Bone marrow (tissue), 2 donors: ENCODE measurements at places on chromosomes 12 and 14.
A peak's percentile ranks its signal among the peaks of the same experiment; 100 is the strongest.

DNA sequence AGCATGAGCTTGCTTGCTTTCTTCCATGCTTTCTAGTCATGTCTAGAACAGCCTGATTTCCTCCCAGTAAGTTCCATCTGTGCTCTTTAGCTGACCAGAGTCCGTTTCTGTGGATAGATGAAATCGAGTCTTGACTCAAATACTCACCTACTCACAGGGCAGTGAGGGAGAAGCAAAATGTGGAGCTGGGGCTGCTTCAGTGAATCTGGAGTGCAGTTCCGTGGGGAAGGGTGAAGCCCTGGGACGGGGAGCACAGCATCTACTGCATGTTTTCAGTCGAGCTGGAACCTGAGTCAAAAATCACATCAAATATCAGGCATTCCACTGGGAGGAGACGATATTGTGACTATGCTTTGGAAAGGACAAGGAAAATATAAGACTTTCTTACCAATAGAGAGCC is 70.3 kb upstream of the PRMT8 start:
- no peak for DNase-seq

- no peak for DNase-seq
Observed at GRCh38 chr14:34971381-34971780, 11.4 kb upstream of the SRP54 start.

- no peak for DNase-seq
Observed at GRCh38 chr14:81315341-81315740, 84.8 kb downstream of the STON2 start.

GRCh38 chr14:56207626-56208292 is 89.5 kb downstream of the PELI2 start:
- no peak for DNase-seq

GRCh38 chr12:45296046-45296586 is 80.2 kb downstream of the ANO6 start:
- no peak for DNase-seq

DNA sequence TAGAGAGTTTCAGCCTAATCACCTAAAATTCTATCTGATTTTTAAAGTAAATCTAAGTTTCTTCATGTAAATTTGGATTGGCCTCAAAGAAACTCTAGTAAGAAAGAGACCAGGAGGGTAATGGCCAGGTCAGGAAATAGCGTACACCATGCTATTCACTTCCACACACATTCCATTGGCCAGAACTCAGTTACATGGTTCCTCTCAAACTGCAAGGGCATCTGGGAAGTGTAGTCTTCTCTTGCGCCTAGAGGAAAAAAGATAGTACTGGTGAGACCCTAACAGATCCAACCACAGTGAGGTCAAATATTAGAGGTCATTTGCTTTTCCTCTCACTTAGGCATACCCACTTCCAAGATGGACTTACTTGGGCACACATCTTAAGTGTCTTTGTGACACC is 39.1 kb downstream of the MBIP start:
- no peak for DNase-seq

- DNase-seq: no peak
Observed at GRCh38 chr12:18932715-18933114, 194.8 kb downstream of the CAPZA3 start.

GRCh38 chr14:38083039-38083438 is 124.7 kb upstream of the SSTR1 start:
- no peak for DNase-seq

DNA sequence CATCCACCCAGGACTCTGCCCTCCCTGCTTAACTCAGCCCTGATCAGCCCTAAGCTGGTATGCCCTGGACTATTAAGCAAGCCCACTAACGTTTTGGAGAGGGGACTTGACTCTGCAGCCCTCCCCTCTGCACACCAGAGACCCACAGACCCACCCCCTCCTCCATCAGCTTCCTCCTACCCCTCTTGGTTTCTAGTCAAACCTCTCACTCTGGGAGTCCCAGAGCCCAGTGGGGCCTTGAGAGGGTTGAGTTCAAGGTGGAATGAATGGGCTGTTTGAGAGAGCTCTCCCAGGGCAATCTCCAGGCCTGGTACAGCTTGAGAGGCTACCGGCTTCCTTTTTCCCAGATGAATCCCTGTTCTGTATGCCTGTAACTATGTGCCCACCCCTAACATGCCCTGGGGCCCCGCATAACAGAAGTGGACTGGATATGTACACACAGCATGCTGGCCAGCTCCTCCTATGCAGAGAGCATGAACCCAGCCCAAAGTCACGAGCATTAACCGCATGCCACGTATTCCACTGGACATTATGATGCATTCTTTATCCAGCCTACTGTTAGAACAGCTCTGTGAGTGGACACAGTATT is 43.6 kb downstream of the IRF2BPL start:
- no peak for DNase-seq

GRCh38 chr12:22283508-22283907 is 51.0 kb downstream of the ST8SIA1 start:
- DNase-seq: no peak

- DNase-seq: no peak
Observed at GRCh38 chr12:127963933-127964332, 303.0 kb upstream of the TMEM132C start.

DNA sequence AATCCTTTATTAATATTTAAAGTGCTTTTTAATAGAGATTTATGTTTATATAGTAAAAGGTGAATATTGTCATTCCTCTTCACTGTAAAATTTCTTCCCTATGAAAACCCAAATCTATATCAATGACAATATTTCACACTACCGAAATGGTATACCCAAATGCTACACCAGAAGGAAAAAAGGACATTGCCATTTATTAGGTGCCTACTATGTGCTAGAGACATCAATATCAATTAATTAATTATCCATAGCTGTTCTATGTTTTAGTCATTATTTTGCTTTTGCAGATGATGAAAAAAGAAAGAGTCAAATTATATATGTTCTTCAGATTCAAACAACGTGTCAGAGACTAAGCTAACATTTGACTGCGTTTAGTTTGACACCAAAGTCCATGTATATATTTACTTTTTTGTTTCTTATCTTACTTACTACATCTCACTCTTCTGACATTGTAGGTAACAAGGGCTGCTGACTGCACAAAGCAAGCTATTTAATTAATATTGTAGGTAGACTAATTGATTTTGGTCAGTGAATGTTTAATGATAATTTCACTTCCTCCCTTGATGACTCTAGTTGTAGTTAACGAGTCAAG is 614.0 kb upstream of the FOXG1 start:
- no peak for DNase-seq

- no peak for DNase-seq
Observed at GRCh38 chr14:74314576-74314975, 11.8 kb upstream of the ABCD4 start.

DNA sequence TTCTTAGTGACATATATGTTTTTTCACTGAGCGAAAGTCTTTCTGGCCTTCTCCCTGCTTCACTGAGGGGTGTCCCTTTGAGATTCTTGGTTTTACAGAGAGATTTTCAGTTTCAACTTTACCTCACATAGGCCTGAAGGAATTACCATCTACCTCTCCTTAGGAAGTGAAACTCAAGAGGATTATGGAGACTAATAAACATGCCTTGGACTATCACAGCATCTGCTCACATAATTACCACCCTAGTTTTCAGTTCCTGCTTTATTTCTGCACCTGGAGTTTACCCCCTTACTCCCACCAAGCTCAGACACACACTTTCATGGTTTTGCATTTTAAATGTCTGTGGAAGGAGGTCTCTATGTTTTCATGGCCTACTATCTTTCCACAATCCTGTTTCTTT is 118.3 kb upstream of the SCAF11 start:
- DNase-seq: no peak

DNA sequence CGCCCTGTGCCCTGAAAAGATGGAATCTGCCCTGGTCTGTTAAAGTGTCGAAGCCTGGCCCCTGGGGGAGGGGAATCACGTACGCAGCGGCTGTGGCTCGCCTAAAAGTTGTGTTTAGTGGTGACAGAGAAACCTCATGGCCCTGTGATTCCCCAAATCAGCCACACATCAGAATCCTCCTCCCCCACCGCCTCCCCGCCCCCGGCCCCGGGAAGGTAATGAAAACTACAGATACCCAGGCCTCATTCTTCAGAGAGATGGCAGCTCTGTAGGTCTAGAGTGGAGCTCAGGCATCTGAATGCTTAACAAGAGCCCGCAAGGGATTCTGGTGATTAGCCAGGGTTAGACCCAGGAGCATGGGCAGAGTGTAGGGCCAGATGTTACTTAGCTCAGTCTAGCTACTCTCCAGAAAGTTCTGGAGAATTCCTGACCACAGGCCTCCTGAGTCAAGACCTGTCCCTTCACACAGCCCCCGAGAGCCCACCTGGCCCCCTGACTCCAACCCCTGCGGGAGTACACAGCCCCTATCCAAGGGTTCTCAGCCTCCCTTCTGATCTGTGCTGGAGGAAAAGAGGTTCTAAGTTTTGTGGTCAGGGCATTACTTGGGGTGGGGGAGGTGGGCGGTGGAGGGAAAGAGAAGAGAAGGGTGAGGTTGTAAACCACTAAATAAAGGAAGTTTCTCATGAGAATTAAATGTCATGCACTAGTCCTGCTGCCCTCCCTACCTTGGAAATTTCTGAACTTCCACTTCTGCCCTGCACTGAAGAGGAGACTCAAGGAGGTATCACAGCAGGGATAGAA is 114.8 kb downstream of the PLXNC1 start:
- DNase-seq: no peak

- DNase-seq: no peak
Observed at GRCh38 chr14:68554231-68554630, 238.6 kb downstream of the ZFP36L1 start.

DNA sequence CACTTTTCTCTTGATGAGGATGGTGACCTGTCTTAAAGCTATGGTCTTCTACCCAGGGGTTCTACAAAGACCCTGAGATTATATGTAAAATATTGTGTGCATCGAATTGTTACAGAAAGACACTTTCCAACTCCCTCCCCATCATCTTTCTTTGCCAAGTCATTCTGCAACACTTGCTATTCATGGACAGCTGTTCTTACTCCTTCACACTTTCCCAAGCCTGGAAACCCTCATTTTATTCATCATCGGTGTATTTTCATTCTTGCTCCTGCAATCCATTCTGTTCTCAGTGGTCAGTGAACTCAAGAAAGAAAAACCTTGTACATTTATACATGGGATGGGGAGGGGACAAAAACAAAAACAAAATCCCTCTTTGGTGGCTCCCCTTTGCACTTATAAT is 90.5 kb upstream of the STXBP6 start:
- no peak for DNase-seq

DNA sequence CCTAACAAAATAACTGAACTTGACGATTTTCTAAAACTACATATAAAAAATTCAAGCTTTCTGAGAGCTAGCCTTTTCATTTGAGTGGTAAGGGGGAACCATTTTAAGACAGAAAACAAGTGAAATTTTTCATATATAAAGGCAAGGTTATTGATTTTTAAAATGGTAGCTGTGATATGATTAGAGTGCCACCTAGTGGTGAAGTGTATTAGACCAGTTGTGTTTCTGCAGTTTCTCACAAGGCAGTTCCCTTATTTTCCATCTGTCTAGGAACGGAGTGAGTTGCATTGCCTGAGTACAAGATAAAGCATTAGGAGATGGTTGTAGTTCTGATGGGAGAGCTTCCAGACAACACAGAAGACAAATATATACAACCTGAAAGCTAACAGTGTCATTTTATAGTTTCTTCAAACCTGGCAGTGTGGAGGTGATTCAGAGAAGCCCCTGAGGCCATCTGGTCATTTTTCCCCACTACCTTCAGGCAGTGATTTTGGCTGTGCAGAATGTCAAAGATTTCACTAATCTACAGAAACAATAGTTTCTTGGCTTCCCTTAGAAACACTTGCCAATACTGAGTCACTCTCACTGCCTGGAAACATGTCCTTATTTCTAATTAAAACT is 180.8 kb downstream of the C12orf50 start:
- peak; percentile 33 for DNase-seq

GRCh38 chr12:2854669-2855453 is 2.0 kb downstream of the TEX52 start:
- DNase-seq: no peak

GRCh38 chr14:44453433-44454171 is 53.5 kb downstream of the FSCB start:
- DNase-seq: no peak

GRCh38 chr12:76310110-76310509 is 38.1 kb downstream of the BBS10 start:
- DNase-seq: no peak

DNA sequence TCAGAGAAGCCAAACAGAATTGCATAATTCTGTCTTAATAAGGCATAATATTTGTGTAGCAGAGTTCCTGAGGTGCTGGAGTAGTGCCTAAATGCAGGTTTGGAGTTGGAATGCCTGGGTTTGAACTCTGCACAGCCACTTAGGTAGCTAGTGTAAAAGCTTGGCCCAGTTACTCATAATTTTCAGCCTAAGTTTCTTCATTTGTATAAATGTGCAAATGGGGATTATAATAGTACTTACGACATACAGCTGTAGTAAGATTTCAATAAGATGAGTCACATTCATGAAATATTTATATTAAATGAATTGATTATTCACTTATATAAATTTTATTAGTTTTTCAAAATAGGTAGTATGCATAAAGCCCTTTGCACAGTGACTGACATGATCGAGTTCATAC is 175.8 kb downstream of the DERA start:
- DNase-seq: no peak

GRCh38 chr14:103508521-103509329 is 13.9 kb downstream of the CKB start:
- DNase-seq: no peak

- DNase-seq: no peak
Observed at GRCh38 chr12:56107242-56107641, 2.9 kb downstream of the PA2G4 start.

GRCh38 chr12:43805149-43805859 is 813 bp downstream of the TWF1 start:
- DNase-seq: no peak

GRCh38 chr12:114343585-114344302 is 62.2 kb downstream of the TBX5 start:
- no peak for DNase-seq

- peak; percentile 29 for DNase-seq
Observed at GRCh38 chr12:54384591-54385041, at the start of gene ZNF385A. ZNF385A (minus strand) TSS chr12:54384733; CDS start chr12:54384514, 219 bp downstream.

DNA sequence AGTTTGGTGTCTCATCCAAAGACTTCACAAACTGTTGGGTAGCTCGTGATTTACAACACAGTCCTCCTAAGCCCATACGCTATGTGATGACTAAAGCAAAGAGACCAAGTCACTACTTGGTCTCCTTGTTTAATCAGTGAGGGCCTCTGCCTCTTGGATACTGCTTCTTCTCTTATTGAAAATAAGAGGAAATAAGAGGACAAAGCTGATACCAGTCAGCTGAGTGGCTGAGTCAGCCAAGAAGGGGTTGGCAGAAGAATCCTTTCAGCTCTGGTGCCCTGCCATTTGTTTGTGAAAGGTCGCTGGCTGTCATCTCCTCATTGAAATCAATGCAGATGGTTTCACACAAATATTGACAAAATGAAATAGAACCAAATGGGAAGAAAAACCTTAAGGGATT is 67.5 kb upstream of the SLC35F4 start:
- DNase-seq: no peak

DNA sequence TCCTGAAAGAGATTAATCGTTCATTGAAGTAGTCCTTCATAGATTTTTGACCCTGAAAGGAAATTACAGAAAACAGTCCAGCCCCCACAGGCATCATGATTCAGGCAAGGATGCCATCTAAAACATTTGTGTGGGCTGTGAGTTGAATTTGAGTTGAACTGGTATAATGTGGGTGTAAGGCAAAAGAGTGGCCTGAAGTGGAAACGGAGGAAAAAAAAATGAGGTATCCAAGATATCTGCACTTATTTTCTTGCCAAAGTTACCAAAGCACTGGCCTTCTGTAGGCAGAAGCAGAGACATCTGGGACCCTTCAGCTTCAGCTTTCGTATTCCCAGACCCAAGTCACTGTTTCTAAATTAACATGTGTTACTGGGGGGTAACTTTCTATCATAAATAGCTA is 105.1 kb upstream of the DIO2 start:
- DNase-seq: no peak
